Astrocyte of the hippocampus (primary cell): ENCODE measurements at places on chromosomes 11 and 22.

GRCh38 chr11:100719809-100720221 lies 32.7 kb downstream of the ARHGAP42 start:
- DNase-seq: peak; percentile 96

DNA sequence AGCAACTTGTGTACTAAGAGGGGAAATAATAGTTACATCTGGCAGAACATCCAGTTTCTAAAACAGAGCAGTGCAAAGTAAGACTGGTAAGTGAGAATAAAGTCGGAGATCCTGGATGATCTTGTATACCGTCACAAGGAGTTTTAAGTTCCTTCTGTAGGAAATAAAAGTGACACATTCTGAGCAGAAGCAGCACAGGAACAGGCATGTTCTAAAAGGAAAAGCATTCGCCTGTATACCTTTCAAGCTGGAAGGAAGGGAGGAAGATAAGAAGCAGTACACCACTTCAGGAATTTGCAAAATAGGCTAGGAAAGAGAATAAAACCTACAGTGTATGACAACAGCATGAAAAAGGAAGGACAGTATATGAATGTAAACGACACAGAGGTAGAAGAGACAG lies 106.2 kb upstream of the TP53AIP1 start:
- DNase-seq: no peak

DNA sequence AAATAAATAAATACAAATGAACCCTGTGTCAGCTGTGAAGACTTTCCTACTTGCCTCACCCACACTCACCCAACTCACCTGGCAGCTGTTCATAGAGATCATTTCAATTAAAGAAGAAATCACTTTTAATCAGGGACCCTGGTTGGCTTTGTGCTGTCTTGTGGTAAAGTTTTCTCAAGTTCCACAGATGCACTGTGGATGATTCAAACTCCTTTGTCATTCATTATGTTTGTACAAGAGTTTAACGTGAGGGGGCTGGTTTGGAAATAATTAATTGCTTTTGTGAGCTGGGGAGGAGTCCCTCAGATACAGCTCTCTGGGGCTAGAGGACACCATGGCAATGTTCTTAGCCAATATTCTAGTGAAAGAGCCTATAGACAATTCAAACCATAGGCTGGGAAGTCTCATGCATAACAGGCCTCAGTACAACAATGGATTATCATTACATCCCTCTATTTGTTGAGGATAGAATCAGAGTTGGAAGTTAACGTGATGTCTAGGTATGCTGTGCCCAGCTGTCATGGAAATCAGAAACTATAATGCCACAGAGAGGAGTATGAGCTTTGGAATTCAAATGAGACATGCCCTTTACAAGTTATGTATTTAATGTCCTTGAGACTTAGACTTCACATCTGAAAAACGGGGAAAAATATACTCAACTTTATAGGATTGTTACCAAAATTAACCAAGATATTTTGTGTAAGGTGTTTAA lies 698.5 kb downstream of the KCNA4 start:
- DNase-seq: peak; percentile 83

DNA sequence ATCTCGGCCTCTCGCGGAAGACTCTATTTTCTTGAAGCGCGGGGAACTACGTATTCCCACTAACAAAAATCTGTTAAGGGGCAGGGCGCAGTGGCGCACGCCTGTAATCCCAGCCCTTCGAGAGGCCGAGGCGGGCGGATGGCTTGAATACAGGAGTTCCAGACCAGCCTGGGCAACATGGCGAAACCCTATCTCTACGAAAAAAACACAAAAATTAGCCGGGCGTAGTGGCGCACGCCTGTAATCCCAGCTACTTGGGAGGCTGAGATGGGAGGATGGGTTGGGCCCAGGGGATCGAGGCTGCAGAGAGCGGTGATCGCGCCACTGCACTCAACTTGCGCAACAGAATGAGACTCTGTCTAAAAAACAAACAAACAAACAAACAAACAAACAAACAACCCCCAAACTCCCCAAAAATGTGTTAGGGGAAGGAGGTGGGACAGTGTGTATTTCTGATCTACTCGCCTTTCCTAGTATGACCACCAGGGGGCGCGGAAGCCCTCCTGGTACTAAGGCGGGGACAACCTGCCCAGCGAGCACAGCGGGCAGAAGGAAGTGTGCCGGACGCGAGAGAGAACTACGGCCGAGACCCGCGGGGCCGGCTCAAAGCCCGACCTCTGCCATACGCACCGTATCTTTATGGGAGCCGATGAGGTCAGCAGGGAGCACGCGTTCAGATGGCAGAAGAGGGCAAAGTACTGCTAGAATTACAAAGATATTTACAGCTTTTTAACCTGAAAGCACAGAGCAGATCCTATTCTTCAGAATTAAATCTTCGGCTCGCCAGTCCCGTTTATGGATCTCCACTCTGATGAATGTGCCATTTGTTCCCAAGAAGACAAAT lies 1.3 kb upstream of the STX3 start:
- peak; percentile 90 for DNase-seq

DNA sequence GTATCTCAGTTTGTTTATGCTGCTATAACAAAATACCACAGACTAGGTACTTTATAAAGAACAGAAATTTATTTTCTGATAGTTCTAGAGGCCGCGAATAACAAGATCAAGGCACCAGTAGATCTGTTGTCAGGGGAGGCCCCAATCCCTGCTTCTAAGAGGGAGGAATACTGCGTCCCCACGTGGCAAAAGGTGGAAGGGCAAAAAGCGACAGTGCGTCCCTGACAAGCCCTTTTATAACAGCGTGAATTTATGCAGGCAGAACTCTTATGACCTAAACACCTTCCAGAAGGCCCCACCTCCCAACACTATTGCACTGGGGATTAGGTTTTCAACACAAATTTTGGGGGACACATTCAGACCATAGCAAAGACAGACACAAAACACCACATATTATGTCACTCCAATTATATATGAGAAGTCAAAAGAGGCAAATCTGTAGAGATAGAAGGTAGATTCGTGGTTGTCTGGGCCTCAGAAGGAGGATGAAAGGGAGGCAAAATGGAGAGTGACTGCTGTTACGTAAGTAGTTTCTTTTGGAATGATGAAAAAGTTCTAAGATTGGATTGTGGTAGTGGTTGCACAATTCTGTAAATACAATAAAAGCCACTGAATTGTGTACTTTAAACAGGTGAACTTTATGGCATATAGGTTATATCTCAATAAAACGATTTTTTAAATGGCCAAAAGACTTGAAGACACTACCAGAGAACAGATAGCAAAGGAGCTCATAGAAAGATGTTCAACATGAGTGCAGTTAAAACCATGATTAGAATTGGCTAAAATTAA lies 30.1 kb upstream of the TNRC6B start:
- no peak for DNase-seq

GRCh38 chr22:28627791-28628190 lies 51.8 kb downstream of the TTC28 start:
- no peak for DNase-seq

DNA sequence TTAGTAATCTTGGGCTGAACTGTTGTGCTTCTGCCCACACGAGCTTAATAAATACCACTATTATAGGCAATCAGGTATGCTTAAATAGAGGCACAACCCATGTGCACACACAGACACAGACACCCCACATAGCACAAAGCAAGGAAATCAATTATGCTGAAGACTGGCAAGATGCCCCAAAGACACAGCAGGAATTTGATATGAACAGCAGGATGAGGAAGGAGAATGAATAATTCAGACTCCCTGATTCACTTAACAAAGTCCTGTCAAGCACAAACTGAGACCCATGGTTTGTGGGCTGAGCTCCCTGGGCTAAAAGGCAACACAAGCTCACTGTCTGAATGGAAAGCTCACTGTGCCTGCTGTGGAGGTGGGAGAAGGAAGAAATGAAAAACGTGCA lies 42.5 kb downstream of the RBFOX2 start:
- peak; percentile 65 for DNase-seq

- no peak for DNase-seq
These were observed 167.8 kb downstream of the RRAS2 start for GRCh38 chr11:14190992-14191778.

- no peak for DNase-seq
These were observed 3.7 kb downstream of the IGSF22 start for GRCh38 chr11:18722293-18722637.

DNA sequence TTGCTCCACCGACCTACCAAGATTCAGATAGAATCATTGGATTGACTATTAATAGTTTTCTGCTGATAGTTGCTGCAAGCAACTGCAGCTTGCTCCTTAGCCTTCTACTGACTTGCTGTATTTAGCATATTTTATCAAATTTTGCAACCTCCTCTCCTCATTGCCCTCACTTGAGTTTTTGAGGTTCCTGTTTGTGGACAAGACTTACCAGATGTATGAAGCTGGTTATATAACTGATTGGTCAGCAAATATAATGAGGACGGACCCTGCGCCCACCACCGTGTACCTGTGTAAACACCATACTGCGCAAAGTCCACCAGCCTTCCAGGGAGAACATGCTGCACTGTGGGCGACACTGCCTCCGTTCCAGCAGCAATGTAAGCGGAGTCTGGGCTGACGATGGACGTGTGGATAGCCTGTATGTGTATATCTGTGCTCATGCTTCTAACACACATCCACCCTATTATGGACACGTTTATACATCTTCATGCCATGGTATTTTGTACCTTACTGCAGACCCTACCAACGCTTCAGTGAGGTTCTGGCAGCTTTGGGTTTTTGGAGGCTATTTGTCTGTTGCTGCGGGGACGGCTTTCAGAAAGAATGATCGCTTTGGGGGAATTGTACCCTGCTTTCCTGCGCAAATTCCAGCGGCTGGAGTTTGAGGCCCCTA lies 1.5 kb upstream of the USP18 start:
- no peak for DNase-seq

DNA sequence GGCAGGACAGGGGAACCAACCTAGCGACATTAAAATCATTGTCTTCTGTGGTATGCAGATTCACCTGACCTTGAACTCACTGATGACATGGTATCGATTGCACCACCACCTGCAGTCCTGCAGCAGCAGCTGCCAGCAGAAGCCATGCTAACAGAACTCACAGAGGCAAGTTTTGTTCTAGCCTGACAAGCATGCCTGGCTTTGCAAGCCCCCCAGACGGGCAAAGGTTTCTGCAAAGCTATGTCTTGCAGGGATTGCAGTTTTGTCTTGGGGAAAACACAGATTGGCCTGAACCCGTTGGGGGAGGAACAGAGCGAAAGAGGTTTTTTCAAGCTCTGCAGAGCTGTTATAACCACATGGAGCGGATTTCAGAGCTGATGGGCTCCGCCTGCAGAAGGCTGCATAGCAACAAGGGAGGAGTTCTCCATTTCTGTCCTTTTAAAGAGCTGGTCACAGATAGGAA lies 221.0 kb downstream of the HIPK3 start:
- no peak for DNase-seq

- no peak for DNase-seq
These were observed 16.4 kb downstream of the PPM1F start for GRCh38 chr22:21936151-21936775.

DNA sequence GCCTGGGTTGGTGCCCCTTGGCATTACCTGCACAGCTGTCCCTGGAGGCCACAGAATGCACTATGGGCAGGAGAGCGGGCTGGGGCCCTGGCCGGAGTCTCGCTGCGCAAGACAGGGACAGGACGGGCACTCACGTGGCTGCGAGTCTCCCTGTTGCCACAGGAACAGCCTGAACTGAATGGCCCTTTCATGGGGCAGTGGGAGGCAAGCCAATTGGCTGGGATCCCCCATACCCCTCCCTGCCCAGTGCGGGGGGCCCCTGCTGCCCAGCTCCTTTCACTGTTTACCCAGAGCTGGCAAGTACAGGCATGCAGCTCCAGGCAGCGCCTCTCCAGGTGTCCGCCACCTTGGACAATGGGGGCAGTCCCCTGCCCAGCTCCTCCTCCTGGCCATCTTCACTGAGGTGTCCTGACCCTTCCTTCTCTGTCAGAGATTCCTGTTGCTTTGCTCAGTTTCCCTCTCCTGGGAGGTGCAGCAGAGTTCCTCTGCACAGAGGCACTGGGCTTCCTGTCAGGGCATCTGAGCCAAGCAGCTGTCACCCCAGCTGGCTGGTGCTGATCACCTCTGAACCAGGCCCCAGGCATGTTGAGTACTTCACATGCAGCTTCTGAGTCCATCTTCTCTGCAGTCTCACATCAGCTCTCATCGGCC lies 5.2 kb downstream of the USP2 start:
- peak; percentile 42 for DNase-seq

- DNase-seq: no peak
These were observed 4.3 kb upstream of the YPEL1 start for GRCh38 chr22:21739828-21740377.

DNA sequence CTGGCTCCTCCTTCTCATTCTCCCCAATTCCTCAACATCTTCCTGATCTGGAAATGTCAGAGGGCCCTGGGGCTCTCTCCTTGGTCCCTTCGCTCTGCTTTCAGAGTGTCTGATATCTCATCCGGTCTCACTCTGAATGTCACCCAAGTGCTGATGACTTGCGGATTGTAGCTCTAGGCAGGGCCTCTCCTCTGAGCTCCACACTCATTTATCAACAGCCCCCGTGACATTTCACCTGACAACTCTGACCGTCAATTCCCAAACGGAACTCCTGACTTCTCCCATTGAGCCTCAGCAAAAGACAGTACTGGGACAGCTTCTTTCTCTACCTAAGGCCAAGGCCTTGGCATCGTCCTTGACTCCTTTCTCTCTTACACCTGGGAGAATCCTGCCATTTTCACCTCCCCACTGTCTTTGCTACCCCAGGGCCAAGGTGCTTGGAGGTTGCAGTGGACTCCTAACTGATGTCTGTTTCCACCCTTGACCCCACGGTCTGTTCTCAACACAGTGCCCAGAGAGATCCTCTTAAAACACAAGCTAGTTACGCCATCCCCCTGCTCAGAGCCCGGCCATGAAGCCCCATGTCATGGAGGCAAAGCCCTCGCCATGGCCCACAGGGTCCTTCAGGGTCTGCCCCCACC lies 57.5 kb upstream of the THY1 start:
- no peak for DNase-seq

- no peak for DNase-seq
These were observed 1.2 kb upstream of the P2RX6 start for GRCh38 chr22:21013657-21014201.

DNA sequence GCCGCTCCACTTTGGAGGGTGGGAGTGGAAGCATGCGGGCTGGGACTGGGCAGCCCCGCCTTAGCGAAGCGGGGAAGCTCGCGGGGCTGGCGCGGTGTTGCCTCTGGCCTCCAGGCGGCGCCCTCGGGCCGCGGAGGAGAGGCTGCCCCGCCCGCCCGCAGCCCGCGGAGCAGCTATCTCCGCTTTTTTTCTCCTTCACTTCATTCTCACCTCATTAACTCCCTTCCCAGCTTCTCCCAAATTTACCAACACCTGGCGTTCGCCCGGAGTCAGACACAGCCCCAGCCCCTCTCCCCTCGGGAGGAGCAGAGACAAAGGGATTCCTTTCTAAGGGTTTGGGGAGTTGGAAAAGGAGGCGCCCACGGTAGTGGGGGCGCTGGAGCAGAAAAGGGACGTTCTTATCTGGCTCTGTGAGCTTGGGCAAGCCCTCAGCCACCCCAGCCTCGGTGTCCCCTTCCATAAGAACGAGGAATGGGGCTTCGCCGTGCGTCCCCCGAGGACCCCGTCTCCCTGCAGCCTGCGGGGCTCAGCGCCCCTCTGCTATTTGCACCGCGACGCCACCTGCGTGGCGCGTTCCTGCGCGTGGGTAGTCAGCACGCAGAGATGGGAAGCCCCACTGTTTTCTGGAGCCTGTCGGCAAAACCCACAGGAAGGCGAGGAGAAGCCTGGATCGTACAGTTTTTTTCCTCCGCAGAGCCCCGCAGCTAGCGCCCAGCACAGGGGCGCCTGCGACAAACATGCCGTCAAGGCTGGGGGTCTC lies 1.5 kb upstream of the WNT11 start:
- DNase-seq: peak; percentile 91
